Activated CD4-positive, alpha-beta memory T cell treated with anti-CD3 and anti-CD28 coated beads for 36 hours (primary cell): ENCODE measurements at places on chromosomes 12 and 14. TPM values are rescaled to one million over a fixed set of nuclear protein-coding genes. Genes with fewer than 3 reads are reported as not detected.

GRCh38 chr12:55746174-55746912 is 3.4 kb downstream of the GDF11 start:
- DNase-seq: no peak

SERPINA4 gene
- total RNA-seq: not detected

DNA sequence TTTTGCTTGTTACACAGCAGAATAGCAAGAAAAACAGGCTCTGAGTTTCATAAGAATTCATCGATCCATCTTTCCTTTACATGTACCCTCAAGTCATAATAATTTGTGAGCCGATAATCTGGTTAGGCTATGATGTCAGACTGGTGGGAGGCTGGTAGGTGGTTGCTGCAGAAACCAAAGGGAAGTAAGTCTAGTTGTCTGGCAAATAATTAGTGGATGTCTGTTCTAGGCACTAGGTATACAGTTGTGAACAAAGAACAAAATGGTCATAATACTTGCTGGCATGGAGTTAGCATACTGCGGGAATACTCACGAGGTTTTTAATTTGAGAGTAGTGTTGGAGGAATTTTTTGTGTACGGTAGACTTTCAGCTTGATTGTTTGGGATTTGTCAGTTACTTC is 8.8 kb downstream of the SUSD6 start:
- peak; percentile 49 for DNase-seq

IL26 gene
- 2.1 TPM for total RNA-seq

DNA sequence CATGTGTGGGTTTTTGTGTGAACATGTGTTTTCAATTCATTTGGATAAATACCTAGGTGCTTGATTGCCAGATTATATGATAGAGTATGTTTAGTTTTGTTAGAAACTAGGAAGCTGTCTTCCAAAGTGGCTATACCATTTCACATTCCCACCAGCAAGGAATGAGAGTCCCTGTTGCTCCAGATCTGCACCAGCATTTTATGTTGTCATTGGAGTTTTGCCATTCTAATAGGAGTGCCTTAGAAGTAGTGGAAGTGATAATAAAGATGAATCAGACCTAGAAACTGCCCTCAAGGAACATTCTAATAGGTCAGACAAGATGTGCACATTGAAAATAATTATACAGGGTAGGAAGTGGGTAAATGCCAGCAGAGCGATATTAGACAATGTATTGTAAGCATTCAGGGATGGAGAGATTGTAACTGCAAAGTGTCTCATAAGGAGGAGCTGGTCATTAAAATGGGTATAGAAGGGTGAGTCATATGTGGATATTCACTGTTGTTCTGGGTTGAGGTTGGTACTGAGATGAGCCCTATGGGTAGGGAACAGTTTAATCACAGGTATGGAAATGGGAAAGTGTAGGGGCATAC is 71.4 kb downstream of the MNAT1 start:
- DNase-seq: no peak

GRCh38 chr14:53537422-53538315 is 384.5 kb upstream of the DDHD1 start:
- DNase-seq: no peak

DNA sequence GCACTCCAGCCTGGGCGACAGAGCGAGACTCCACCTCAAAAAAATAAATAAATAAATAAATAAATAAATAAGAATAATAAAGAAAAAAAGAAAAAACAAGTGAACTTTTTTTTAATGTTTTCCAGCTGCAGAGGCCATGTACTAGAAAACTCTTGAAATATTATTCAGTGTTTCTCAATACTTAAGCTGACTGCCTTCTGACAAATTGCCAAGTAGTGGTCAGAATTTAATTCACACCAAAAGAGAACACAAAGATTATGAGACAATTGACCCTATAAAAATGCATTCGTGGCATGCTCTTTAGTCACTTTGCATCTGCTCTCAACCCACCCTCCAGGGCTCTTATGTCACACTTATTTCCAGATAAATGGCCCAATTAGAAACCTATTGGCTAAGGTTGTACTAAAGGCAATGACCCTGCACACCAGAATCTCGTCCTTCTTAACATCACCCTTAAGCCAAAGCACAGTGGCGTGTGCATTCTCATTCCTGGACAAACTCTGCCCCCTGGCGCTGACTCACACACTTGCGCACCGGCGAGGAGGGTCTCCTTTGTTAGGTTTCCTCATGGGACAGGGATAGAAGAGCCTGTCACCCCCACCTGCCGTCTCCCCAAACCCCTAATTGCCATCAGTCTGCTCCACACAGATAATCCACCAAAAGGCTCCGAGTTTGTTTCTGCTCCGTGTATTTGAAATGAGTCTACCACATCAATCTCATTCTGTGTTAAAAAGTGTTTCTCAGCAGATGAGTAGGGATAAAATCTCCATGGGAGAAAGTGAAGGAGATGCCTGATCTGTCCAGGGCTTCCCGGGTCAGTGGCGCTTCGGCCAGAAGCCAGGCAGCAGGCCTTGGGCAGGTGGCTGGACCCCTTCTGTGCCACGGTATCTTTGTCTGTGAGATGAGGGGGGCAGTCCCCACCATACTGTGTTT is 73.1 kb upstream of the CEP83 start:
- peak; percentile 81 for DNase-seq

LALBA gene
- not detected for total RNA-seq
